HuH-7.5 (cell line): ENCODE measurements at places on chromosomes 6 and 20.

- no peak for DNase-seq
Measured at GRCh38 chr20:11958855-11959254, 41.2 kb downstream of the BTBD3 start.

DNA sequence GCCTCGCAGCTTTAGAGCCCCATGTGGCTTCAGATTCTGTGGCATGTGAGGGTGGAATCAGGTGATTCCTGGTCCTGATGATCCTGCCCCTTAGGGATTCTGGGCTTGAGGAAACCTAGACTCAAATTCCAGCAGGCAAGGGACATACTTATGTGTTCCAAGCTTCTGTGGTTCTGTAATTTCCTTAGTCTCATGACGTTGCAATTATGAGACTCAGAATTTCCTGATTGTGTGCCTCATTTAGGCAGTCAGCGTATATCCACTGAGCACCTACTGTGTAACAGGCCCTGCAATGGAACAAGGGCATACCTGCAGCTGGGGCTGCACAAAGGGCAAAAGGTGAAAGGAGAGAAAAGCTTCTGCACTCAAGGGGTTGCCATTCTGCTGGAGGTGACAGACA, 11.6 kb upstream of the BPIFB4 start:
- DNase-seq: no peak

DNA sequence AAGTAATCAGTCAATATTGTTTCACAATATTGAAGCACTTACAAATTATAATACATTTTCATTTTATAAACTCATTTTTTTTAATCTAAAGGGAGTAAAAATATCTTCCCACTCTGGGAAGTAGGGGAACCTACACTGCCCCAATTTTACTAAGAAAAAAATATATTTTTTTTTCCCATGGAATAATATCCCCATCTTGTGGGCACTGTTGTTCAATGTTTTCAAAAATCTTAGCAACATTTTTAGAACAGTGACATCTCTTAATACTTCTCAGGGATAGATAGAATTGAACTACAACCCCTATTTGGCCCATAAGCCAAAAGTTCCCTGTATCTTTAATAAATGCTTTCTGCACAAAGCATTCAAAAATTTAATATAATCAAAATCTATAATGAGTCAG, 42.9 kb downstream of the ARHGAP18 start:
- no peak for DNase-seq

DNA sequence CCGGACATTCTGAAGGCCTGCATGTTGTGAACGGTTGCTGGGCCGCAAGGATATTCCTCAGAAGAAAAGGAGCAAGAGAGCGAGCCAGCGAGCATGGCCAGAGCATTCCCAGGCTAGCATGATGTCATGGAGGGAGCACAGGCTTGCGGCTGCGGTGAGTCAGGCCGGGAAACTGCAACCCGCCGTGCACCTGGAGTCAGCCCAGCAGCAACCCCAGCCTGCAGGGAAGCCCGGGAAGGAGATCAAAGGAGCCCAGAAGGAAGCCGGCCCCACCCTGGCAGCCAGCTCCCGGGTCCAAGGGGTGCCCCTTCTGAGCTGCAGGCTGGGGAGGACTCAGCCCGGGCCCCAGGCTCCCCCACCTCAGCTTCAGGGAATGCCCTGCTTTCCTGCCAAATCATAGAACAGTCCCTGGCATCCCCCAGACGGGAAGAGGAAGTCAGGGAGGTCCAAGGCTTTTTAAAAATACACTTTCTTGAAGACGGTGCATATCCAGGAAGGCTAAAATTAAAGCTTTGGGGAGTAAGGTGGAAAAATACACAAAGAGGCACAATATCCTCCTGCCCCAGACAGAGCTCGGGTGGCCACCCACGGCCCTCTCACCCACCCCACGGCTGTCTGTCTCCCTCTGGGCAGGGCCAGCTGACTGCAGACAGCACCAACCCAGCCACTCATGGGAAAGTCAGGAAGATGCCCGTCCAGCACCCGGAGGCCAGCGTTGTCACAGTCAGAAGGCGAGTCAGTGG, 53.7 kb downstream of the BMP7 start:
- no peak for DNase-seq

- DNase-seq: no peak
Measured at GRCh38 chr20:37913567-37914366, 10.8 kb downstream of the VSTM2L start.

- DNase-seq: no peak
Measured at GRCh38 chr6:37092923-37093727, 76.8 kb upstream of the PIM1 start.

- no peak for DNase-seq
Measured at GRCh38 chr6:32761072-32761471, 2.3 kb downstream of the HLA-DQB2 start.

- no peak for DNase-seq
Measured at GRCh38 chr6:127302728-127303660, 36.3 kb downstream of the RNF146 start.

DNA sequence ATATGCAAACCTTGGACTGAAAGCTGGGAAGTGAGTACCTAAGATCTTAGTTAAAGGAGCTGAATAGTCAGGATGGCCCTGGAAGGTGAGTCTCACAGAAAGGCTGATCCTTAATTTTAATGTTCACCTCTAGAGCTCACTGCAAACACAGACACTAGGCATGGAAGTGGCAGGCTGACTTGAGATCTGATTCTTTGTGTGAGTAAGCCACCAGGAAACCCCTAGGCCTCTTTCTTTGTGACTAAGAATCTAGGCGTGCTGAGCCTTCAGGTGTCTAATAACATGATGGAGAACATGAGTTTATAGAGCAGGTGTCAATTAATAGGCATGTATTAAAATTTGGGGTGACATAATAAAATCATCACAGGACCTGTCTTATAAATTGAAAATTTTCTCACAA, 642.2 kb downstream of the EYS start:
- no peak for DNase-seq

GRCh38 chr6:77231438-77232305, 231.6 kb downstream of the HTR1B start:
- no peak for DNase-seq

DNA sequence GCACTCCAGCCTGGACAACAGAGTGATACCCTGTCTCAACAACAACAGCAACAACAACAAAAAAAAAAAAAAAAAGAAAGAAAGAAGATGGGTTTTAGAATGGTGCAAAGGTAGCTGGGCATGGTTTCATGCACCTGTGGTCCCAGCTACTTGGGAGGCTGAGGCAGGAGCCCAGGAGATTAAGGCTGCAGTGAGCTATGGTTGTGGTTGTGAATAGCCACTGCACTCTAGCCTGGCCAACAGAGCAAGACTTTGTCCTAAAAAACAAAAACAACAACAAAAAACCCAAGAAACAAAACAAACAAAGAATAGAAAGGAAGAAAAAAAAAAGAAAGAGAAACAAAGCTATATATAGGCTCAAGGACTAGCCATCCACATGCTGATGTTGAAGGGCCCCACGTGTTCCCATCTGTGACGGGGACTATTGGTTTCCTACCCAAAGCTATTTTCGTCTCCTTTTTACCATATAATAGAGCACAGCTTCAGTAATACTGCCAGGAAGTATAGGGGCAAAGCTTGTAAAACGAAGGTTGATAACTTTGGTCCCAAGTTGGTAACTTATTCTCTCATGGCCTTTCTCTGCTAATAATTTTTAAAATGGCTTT, 7.9 kb upstream of the EEF1E1 start:
- DNase-seq: no peak

DNA sequence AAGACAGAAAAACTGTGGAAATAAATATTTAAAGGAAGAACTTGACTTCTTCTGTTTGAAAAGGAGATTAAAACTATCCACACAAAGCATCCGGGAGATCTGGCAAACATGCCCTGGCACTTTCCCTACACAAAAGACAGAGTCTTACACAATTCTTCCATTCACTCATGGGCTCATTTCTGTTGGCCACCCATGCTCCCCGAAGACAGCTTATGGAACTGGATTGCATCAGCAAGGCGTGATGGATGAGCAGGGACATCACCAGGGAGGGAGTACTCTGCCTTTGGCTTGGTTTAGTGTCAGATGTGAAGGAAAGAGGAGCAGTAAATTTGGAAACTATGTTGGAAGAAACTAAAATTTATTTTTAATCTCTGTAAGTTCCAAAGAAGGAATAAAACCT, 379.3 kb downstream of the CD109 start:
- no peak for DNase-seq
